Epithelial cell of alveolus of lung (primary cell): ENCODE measurements at places on chromosomes 7 and 10. TPM values are rescaled to one million over a fixed set of nuclear protein-coding genes. Genes with fewer than 3 reads are reported as not detected.

ADAMTS14 gene
- 0.08 and 0.39 TPM in 2 replicates for total RNA-seq

NPC1L1 gene
- total RNA-seq, result 0.24 TPM in 1 of 2 replicates, not detected in the other

SPDYE1 gene
- total RNA-seq, result not detected in 2 replicates

PNLIPRP1 gene
- total RNA-seq, result not detected in 2 replicates

DOCK4 gene
- 16.4 and 34.7 TPM in 2 replicates for total RNA-seq
